ENCODE measurements at places on chromosomes 1 and 21. TPM values are rescaled to one million over a fixed set of nuclear protein-coding genes. Genes with fewer than 3 reads are reported as not detected.

Gene TNFRSF25
- total RNA-seq = 4.4 TPM

Gene SNRNP40
- total RNA-seq = 20.6 TPM

Gene NEK2
- not detected for total RNA-seq

GRCh38 chr21:34946385-34946840 lies 102.7 kb downstream of the RUNX1 start:
- H3K36me3 ChIP-seq = no peaks in the 10 kb centered on the region
- DNase-seq = no peak
- H3K4me1 ChIP-seq = no peaks in the 10 kb centered on the region

- no peak for DNase-seq
- no peaks in the 10 kb centered on the region for H3K27me3 ChIP-seq
- H3K27ac ChIP-seq = no peak overlapping the region
Measured at GRCh38 chr1:115056395-115056798, 26.8 kb downstream of the TSHB start.

GRCh38 chr1:174696026-174696821 lies 248.5 kb downstream of the GPR52 start:
- no peaks in the 10 kb centered on the region for H3K4me1 ChIP-seq
- H3K27ac ChIP-seq = no peak overlapping the region
- H3K4me3 ChIP-seq = no peak overlapping the region
- no peak for DNase-seq
- no peaks in the 10 kb centered on the region for H3K27me3 ChIP-seq

GRCh38 chr1:93591676-93592550 lies 89.7 kb downstream of the BCAR3 start:
- no peak overlapping the region for H3K4me3 ChIP-seq
- H3K4me1 ChIP-seq = no peaks in the 10 kb centered on the region
- DNase-seq = no peak
- H3K27me3 ChIP-seq = no peaks in the 10 kb centered on the region
- no peak overlapping the region for H3K27ac ChIP-seq
- peaks cover 18% of the 10 kb centered on the region for H3K36me3 ChIP-seq

GRCh38 chr1:191870490-191870889 lies 287.8 kb upstream of the RGS18 start:
- H3K4me1 ChIP-seq = no peaks in the 10 kb centered on the region
- H3K4me3 ChIP-seq = no peak overlapping the region
- H3K27ac ChIP-seq = no peak overlapping the region
- no peaks in the 10 kb centered on the region for H3K27me3 ChIP-seq
